Activated T-helper 1 cell treated with Interleukin-2 at 50 U/mL for 16 hours (primary cell): ENCODE measurements at places on chromosomes 6 and 20.

- no peak for DNase-seq
These were observed 91.5 kb upstream of the RREB1 start for GRCh38 chr6:7016226-7016625.

DNA sequence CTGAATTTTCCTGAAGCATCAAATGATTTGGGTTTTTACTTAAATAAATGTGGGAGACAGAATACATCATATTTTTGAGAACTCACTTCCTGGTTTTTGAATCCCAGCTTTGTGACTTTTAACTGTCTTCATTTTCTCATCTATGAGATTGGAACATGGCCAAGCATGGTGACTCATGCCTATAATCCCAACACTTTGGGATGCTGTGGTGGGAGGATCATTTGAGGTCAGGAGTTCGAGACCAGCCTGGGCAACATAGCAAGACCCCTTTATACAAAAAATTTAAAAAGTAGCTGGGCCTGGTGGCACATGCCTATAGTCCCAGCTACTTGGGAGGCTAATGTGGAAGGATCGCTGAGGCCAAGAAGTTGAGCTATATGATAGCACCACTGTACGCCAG lies 122.3 kb downstream of the QKI start:
- no peak for DNase-seq

DNA sequence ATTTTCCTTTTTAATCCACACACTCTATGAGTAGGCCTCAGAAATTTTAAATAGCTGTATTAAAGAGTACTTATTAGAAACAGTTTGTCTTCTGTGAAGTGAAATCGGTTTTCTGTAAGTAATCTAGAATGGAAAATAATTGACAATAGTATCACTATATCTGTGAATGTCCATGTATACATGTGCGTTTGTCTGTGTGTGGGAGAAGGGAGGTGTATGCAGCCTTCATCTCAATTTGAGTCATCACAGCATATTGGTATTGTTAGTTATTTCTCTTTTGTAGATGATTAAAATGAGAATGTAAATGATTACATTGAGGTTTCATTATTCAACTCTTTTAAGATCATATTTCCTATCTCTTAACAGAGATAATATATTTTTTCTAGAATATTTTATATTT lies 206.0 kb downstream of the EYS start:
- no peak for DNase-seq

DNA sequence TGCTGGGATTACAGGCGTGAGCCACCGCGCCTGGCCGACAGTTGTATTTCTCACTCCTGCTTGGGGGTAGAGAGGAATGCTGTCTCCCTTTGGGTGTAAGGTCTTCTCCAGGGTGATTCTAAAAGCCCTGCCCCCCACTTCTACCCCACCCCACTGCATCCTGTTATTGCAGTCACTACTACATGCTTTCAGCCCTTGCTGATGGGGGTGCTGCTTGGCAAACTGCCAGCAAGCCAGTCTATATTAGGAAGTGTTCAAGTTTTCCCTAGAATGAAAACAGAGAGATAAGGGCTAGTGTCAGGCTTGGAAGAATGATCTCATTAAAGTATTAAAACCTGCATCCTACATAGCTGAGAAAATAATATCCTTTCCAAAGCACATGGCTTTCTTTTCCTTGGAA lies 31.3 kb downstream of the TTI1 start:
- no peak for DNase-seq

DNA sequence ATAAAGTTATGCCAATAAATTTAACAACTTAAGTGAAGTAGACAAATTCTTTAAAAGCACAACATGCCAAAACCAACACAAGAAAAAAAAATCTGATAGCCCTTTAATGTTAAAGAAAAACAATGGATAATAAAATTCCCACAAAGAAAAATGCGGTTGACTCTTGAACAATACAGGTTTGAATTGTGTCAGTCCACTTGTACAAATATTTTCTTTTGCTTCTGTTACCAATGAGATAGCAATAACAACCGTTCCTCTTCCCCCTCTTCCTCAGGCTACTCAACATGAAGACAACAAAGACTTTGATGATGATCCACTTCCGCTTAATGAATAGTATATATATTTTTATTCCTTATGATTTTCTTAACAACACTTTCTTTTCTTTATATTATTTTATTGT lies 283.9 kb upstream of the MAN1A1 start:
- DNase-seq, result no peak

DNA sequence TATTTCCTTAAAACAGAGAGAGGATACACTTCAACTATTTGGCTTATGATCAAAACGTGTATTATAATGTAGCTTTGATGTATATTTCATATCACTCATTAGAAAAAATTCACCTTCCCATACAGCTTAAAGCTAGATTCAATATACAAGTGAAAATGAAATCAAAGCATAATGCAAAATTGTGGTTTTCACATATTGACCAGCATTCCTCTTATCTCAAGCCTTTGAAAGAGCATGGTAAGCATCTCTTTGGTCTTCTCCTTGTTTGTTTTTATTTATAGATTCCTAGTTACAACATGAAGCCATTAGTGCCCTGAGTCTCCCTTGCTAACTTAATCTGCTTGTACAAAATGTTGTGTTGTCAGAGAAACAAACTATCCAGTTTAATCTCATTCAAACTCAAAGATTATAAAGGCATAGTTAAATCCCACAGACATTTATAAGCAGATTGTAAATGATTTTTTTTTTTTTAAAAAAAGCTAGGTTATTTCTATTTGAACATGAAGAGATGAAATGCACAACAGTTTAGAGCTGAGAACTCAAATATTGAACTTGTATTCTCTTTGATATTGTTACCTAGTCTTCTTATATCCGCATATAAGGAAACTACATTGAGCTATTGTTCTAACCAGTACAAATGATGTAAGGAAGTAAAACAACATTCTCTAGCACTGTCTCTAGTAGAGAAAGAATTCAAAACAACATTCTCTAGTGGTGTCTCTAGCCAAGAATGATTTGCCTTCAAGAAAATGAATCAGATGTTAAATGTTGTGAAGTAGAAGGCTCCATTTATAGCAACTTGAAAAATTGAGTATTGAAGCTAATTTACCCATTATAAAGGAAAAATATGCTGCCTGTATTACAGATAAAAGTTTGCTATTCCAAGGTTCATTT lies 31.2 kb upstream of the SMIM28 start:
- DNase-seq, result no peak

DNA sequence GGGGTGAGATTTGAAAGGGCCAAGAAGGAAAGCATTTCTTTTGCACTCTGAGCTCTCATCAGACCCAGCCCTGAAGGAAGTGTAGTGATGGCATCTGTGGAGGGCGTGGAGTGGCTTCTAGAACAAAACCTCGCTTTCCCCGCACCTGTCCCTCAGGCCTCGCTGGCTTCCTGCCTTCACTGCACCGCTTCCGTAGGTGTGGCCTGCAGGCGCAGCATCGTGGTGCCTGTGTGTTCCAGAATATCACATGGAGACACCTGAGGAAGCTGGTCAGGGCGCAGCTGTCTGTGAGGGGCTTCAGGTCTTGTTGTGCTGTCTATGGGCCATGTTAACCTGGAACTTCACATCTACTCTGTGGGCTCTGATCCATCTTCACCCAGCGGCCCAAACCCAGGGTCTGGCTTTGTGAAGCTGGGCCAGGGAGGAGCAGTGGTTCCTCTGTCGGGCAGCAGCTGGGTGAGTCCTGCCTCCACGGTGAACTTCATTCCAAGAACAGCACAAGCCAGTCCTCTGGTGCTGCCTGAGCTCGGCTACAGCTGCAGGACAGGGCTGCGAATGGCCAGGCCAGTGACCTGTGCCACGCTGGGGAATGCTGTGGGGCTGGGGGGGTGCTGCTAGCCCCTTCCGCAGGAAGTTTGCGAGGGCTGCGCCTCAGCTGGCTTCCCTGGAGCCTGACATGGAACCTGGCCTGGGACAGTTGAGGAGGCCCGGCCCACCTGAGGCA lies 40.9 kb downstream of the DSTN start:
- DNase-seq, result peak; percentile 48

DNA sequence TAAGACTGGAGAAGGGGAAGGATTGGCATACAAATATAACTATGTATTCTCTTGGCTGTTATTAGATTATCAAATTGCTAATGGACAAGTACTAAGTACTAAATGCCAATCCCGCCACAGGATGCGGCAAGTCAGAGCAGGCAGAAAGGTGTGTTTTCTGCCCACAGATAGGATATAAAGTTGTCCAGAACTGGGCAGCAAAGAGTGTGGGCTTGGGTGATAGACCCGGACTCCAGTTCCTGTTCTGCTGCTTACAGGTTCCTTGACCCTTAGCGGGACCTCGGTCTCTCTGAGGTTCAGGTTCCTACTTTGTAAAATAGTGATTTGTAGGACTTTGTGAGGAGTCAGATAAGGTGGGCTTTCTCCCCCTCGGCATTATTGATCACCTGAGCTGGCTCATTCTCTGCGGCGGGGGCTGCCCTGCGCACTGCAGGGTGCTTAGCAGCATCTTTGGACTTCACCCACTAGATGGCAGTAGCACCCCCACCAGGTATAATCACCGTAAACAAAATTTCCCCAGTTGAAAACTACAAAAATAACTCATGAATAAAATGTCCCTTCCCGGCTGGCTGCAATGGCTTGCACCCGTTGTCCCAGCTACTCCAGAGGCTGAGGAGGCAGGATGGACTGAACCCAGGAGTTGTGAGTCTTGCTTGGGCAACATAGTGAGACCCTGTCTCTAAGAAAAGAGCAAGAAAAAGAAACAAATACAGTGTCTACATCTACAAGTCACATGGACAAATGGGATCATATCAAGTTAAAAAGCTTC lies 193.1 kb downstream of the DOK5 start:
- no peak for DNase-seq

GRCh38 chr6:70343313-70343712 lies 40.4 kb upstream of the COL9A1 start:
- DNase-seq, result no peak

DNA sequence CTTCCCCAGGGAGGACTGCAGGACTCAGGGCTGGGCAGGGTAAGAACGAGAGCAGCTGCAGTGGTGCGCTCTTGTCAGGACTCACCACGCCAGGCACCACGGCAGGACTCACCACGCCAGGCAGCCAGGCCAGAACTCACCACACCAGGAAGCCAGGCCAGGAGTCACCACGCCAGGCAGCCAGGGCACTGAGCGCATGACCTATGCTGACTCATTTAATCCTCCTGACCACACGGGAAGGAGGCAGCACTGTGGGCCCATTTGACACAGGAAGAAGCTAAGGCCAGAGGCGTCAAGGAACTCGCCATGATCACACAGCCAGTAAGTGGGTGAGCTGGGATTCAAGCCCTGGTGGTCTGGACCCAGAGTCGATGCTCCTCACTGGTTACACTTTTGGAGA lies 189.3 kb downstream of the PREX1 start:
- no peak for DNase-seq

DNA sequence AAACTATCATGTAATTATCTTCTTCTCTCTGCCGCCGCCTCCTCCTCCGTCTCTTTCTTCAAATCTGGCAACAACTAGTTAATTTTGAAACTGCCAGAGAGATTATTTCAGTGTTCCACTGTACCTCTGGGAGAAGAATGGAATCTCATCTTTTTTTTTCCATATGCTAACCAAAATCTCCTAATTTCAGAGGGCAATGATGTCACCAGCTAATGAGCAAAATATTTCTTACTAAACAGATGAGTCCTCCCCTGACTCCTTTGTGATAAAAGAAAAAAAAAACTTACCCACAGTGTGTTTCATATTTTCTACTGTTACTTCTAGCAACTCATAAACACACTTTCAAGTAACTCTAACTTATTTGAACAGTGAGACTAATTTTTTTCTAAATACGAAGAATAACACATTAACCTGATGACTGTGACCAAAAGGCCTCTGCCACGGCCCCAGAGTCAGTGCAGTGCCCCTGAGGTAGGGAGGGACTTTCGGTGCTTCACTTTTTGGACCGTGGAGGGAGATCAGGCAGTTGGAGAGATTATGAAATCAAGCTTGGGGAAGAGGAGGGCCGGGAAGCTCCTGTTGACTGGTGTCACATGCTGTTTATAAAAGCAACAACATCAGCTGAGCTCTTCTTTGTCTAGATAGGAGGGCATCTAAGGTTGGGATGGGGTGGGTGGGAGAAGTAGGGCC lies 159.6 kb downstream of the SASH1 start:
- DNase-seq, result no peak
